ENCODE measurements at places on chromosomes 2 and 18.

- DNase-seq: no peak
Observed at GRCh38 chr2:138943470-138943869, 163.3 kb upstream of the NXPH2 start.

- no peak for DNase-seq
Observed at GRCh38 chr2:159131914-159132281, 154.6 kb downstream of the WDSUB1 start.

DNA sequence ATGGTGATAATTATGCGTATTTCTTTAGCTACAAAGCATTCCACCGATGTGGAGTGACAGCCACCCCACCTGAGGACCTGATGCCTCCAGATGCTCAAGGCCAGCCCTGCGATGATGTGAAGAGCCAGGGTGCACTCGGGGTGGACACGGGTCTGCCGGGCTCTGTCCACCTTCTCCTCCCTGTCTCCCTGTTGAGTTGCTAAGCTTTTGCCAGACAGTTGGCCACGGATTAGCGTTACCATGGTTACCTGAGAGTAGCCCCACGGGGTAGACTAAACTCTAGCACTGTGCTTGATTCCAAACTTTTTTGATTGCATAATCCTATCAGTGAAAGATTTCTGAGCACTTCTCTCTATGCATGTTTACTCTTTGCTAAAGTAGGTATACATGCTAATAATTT, 86.2 kb downstream of the SMIM21 start:
- no peak for DNase-seq

- no peak for DNase-seq
Observed at GRCh38 chr2:19361325-19361990, 3.0 kb upstream of the OSR1 start.

DNA sequence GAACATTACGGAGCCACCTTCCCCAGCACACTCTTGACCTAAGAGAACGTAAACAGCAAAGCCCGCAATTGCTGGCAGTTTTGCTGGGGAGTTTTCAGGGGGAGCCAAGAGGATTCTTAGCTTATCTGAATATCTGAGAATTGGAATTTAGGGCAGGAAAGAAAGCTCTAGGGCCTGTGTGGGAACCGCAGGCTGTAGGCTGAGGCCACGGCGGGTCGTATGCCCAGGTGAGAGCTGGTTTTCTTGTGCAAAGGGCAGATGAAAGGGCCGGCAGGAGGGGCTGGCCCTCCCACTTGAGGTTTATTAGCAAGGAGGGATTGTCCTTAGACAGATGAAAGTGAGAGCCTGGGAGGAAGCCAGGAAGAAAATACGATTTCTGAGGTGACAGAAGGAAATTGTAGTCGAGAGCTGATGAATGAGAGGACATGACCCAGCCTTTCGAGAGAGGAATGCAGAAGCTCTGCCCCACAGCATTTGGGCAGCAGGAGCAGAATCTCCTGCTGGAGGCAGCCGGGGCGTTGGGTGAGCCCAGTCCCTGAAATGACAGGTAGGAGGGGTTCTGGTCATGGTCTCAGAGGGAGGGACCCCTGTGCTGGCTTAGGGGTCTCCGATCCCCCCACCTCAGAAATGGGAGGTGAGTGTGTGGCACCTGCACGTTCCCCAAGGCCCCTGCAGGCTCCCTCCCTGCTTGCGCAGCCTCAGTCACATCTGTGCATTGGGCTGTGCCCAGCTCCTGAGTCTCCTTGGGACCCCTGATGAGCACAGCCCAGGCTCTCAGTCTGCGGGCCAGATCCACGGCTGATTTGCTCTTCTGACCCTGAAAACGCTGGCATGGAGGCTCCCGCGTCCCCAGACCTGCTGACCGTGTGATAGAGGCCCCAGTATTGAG, 61.1 kb downstream of the CABLES1 start:
- no peak for DNase-seq

DNA sequence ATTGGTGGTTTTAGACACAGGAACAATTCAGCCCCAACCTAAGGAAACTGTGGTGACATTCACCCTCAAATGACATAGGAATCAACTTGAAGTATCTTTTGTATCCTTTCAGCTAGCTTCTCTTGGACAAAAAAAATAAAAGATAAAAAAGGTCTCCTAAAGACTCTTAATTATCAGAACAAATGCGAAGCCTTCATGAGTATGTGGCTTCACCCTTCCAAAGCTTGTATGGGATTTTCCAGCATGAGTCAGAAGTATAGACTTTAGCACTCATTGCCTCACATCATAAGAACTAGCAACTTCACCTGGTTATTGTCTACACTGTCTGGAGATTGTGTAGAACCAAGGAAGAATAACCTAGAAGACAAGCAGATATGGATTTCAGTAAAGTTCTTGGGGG, 135.4 kb downstream of the LAMA3 start:
- DNase-seq: no peak
